ENCODE measurements at places on chromosomes 2 and 18.

DNA sequence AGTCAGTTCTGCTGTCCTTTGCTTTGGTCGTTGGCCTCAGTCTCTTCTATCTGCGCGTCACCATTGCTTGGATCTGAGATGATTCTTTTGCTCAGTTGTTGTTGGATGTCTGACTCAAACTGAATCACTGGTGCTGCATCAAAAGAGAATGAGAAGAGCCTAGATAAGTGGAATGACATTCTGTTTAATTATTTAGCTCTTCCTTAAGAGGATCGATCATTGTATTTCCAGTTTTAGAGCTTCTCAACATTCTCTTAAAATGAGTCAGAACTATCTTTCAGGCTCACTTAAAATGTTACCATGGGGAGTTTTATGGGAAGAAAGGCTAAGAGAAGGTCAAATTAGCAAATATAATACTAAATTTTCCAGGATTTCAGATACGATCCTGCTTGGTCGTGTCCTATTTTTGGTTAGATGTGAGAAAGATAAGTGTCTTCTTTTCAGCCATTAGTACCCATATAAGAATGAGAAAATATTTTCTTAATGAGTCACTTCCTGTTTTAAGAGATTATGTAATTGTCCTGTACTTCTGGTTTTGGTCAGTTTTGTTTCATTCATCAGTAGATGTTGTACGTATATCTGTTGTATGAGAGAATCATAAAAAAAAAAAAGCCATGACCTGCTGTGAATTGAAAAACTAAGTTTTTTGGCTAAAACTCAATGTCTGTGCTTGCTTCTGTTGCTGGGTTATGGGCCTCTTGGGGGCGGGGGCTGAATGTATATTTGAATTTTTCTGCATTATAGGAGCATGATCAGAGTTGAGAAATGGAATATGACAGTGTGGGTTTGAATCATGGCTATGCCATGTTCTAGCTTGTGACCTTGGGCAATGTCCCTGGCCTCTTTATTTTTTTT lies 31.6 kb upstream of the CASP10 start:
- no peak for DNase-seq

- DNase-seq: no peak
Measured at GRCh38 chr2:10977003-10977402, 65.3 kb downstream of the KCNF1 start.

DNA sequence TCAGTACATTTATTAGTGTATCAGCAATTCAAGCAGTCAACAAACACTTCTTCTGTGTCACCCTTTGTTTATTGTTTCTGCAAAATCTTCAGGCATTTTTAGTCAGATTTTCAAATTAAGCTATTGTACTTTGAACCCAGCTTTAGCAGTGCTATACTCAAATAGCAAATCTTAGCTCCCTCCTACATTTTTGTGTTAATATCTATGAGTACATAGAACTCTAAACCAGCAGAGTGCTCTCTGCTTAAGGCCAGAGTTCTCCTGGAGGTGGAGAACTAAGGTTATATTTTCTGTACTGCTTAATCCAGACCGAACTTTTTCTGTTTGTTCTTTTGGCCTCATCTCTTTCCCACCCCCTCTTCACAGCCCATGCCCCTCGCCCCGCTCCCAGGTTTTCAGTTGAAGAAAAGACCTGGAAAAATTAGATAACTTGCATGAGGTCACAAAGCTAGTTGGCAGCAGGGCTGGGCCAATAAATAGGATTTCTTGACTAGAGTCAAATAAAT lies 29.2 kb upstream of the SCN1A start:
- no peak for DNase-seq

GRCh38 chr18:48961547-48961946 lies 10.8 kb upstream of the SMAD7 start:
- DNase-seq: no peak

- DNase-seq: no peak
Measured at GRCh38 chr2:218329027-218329825, 27.4 kb upstream of the CATIP start.

- DNase-seq: no peak
Measured at GRCh38 chr2:217988840-217989204, 14.0 kb downstream of the TNS1 start.

GRCh38 chr2:24766609-24767008 lies 26.6 kb downstream of the PTRHD1 start:
- DNase-seq: no peak

DNA sequence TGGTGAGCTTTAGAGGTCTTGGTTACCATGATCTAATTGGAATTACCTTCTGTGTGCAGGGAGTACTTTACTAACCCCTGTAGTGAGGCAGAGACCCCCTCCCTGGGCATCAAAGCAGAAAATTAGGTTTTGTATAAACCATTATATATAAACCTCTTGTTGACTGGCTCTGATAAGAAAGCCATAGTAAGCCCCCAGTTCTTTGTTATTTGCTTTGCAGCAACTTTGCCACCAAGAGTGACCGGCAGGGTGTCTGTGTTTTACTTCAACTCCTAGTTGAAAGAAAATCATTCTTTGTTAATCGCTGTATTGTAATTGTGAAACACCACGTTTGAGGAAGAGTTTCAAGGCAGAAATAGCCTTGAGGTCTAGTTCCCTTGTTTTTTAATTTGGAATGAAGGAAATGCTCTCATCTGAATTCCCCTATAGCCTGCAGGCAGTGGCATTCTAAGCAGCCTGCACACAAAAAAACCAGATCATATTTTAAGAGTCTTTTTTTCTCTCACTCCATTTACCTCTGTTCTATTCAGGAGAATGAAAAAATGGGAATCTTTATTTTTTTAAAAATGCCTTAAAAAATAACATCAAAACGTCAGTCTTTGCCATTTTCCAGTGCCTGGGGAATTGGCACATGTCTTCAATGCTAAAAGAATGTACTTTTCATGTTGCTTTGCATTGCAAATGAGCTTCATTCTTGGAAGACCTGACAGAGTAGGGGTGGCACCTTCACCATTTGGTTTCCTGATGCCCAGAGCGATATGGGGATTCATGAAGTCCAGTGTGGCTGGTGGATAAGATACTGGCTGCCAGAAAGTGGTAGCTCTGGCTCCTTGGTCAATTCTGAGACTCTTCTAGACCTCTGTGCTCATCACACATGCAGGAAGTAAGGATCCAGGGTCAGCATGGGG lies 338.1 kb downstream of the SLC4A3 start:
- DNase-seq: no peak

DNA sequence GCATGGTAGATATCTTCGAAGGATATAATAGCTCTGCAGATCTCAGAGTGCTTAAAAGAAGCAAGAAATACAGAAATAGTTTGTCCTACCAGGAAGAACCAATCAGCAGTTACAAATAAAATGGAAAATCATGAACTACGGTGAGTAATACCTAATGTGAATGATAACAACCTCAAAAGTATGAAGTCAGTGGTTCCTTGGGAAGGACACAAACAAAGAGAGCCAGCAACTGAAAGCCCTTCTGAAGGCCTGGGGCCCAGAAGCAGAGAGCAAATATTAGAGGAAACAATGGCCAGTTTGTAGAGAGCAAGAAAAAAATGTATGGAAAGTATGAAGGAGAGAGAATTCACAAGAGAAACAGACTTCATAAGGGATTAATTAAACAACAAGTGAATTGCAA lies 226.8 kb upstream of the CHST9 start:
- DNase-seq: no peak

- no peak for DNase-seq
Measured at GRCh38 chr18:3054780-3055179, 41.8 kb upstream of the LPIN2 start.

- no peak for DNase-seq
Measured at GRCh38 chr2:173720306-173720705, 244.9 kb downstream of the SP3 start.

- DNase-seq: no peak
Measured at GRCh38 chr2:21422050-21422449, 298.3 kb downstream of the TDRD15 start.

DNA sequence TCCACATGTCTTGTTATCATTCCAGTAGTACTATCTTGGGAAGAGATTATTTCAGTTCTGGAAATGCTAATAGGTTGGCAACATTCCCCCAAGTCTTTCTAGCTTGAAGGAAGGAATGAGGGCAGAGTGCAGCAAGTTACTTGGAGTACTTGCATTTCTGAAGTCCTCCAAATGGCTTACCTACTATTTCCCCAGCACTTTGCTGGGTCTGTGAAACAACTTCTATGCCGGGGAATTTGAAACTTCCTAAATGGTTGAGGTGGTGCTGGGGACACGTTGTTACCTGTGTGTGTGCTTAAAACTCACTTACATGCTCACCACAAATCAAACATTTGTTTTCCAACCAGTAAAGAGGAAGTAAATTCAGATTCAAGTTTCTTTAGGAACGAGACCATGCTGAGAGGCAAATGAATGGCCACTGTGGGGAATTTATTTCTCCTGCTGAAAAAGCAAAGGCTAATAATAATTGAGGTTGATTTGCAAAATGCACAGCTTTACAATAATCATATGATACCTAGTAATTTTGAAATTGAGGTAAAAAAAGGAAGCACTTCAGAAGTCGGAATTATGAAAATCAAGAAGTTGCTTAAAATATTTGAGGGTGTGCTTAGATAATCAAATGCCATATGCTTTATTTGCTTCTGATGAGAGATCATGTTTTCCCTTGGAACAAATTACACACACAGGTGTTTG lies 1167.7 kb upstream of the ZEB2 start:
- no peak for DNase-seq

GRCh38 chr2:68932402-68932801 lies 20.3 kb downstream of the GKN2 start:
- DNase-seq: no peak

- DNase-seq: no peak
Measured at GRCh38 chr2:36676364-36676763, 20.1 kb upstream of the VIT start.

DNA sequence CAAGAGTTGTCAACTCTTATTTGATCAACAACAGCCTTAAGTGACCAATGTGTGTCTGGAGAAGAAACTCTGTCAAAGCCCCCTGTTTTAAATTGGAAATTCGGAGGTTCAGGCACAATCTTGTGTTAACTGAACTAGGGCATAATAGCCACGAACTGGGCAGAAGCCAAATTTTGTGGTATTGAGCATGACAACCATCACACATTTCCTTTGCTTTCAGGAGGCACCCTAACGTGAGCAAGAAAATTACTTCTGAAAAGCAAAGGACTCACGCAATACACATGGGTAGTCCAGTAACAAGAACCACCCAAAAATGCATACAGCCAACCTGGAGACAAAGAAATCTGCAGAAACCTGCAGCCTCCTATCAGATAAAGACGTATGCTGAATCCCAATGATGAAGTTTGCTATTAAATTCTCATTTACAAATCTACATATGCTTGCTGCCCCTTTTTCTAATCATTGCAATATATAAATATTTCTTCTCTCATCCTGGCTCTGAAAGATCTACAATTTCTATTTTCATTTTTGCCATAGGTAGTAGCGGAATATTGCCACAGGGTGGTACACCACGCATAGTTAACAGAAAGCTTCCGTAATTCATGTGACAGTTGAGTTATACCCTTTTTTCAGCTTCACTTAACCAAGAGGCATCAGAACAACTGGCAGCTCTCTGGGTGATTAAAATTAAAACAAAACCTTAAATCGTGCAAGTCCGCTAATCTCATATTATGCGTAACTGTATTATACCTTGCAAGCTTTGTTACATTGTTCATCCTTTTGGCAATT lies 495.8 kb downstream of the NRXN1 start:
- no peak for DNase-seq

DNA sequence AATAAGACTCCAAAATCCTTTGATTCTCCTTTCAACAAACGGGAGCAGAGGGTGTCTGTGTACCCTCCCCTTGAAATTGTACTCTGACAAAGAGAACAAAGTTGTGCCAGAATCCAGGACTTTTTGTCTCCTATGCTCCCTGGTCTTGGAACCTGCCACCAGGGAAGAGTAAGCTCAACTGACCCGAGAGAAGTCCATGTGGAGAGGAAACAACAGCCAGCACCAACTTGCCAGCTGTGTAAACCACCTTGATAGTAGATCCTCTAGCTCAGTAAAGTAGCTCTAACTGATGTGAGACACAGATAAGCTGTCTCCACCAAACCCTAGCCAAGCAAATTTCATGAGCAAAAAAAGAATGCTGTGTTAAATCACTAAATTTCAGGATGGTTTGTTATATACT lies 46.9 kb downstream of the LNPK start:
- no peak for DNase-seq

DNA sequence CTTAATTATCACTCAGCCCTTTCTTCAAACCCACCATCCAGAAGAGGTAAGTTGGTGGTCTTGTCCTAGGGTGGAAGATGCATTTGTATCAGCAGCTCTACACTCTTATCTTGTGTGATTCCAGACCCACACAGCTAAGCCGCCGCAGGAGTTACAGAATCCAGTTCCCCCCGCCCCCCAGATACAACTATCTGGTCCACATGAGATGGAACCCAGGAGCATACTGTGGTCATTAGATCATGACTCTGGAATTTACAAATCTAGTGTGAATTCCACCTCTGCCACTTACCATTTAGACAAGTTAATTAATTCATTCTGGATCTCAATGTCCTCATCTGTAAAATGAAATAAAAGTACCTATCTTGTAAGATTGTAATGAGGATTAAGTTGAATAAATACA lies 486.4 kb downstream of the BCL11A start:
- DNase-seq: no peak

- DNase-seq: peak; percentile 31
Measured at GRCh38 chr2:71157124-71157793, 26.8 kb downstream of the MPHOSPH10 start.

GRCh38 chr2:29309090-29310029 lies 194.1 kb downstream of the CLIP4 start:
- no peak for DNase-seq

DNA sequence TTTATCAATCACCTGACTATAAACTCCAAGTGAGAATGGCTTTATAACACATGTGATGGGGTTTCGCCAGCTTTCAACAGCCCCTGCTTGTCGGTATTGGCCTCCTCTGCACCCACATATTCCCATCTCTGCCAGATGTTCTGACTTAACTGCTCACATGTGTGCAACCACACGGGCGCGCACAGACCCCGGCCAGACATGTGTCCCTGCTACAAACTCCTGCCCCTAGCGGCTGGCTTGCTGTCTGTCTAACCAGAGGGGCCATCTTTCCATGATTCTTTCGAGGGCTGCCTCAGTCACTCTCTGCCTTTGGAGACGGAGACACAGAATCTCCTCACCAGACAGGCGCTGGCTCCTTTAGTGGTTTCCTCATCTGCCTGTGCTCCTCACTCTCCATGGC lies 15.3 kb downstream of the STON1 start:
- no peak for DNase-seq

GRCh38 chr2:47024046-47024445 lies 108.4 kb upstream of the MCFD2 start:
- no peak for DNase-seq

GRCh38 chr2:170276056-170276455 lies 98.1 kb downstream of the MYO3B start:
- no peak for DNase-seq

- DNase-seq: no peak
Measured at GRCh38 chr2:165877565-165878550, 75.7 kb downstream of the TTC21B start.

- no peak for DNase-seq
Measured at GRCh38 chr2:191167766-191168165, 17.0 kb upstream of the STAT4 start.

DNA sequence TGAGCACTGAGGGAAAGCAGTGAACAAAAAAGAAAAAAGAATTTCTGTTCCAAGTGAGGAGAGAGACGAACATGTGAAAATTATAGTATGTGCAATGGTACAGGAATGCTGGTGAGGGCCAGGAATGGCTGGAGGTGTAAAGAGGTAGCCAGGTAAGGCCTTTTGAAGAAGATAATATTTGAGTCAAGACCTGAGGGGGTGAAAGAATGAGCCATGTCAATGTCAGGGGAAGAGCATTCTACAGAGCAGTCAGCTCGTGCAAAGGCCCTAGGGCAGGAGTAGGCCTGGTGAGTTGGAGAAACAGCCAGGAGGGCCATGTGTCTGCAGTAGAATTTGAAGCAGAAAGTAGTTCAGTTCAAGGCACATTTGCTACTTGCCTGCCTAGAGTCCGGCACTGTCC lies 12.4 kb upstream of the RPL31 start:
- DNase-seq: no peak

Data from stimulated activated CD4-positive, alpha-beta T cell treated with anti-CD3 and anti-CD28 coated beads, Interleukin-15, amount 100 ng/mL, for 1 hour (primary cell).